ENCODE measurements at places on chromosomes 5 and 9.

- no peak for DNase-seq
Observed at GRCh38 chr5:54820346-54821134, 164.9 kb downstream of the ESM1 start.

GRCh38 chr9:115944166-115944948 lies 209.2 kb upstream of the PAPPA start:
- no peak for DNase-seq

DNA sequence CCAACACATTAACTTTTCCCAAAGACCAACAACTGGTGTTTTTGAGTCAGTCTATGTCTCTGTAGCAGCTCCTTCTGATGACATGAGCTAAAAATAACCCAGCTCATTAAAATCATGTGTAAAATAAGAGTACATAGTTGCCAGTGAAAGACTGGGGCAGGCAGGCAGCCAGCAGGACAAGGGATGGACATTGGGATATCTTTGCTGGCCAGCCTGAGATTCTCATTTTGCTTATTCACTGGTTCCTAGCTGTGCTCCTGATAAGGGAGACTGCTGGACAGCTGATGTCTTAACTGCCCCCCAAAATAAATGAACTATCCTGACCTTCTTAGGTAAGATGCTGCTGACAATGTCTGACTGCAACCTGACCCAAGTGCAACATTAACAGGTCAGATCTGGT lies 33.9 kb downstream of the EPB41L4B start:
- no peak for DNase-seq

DNA sequence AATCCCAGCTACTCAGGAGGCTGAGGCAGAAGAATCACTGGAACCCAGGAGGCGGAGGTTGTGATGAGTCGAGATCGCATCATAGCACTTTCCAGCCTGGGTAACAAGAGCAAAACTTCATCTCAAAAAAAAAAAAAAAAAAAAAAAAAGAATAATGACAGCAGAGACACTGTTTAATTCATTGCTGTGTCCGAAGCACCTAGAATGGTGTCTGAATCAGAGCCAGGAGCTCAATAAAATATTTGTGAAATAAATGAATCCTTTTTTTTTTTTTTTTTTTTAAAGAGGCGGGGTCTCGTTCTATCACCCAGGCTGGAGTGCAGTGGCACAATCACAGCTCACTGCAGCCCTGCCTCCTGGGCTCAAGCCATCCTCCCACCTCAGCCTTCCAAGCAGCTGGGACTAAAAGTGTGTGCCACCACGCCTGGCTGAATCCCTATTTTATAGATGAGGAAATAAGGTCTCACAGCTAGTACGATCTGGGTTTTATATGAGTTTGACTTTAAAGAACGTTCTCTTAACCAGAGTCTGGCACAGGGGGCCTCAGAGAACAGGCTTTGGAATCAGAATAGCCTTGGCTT lies 47.8 kb downstream of the THOC3 start:
- DNase-seq: no peak

- DNase-seq: no peak
Observed at GRCh38 chr9:116405321-116405720, 251.7 kb downstream of the PAPPA start.

GRCh38 chr5:173839117-173839713 lies 48.9 kb upstream of the CPEB4 start:
- DNase-seq: no peak

GRCh38 chr5:91158011-91158410 lies 225.1 kb downstream of the ARRDC3 start:
- no peak for DNase-seq

GRCh38 chr5:14741801-14742440 lies 77.4 kb downstream of the OTULIN start:
- DNase-seq: no peak
